ENCODE measurements at places on chromosomes 16 and 17. TPM values are rescaled to one million over a fixed set of nuclear protein-coding genes. Genes with fewer than 3 reads are reported as not detected.

Gene CA5A
- total RNA-seq = not detected

Gene LMF1
- total RNA-seq = 18.1 TPM

Gene TBC1D26
- total RNA-seq = 0.20 TPM

Gene TERB1
- total RNA-seq = 0.10 TPM

DNA sequence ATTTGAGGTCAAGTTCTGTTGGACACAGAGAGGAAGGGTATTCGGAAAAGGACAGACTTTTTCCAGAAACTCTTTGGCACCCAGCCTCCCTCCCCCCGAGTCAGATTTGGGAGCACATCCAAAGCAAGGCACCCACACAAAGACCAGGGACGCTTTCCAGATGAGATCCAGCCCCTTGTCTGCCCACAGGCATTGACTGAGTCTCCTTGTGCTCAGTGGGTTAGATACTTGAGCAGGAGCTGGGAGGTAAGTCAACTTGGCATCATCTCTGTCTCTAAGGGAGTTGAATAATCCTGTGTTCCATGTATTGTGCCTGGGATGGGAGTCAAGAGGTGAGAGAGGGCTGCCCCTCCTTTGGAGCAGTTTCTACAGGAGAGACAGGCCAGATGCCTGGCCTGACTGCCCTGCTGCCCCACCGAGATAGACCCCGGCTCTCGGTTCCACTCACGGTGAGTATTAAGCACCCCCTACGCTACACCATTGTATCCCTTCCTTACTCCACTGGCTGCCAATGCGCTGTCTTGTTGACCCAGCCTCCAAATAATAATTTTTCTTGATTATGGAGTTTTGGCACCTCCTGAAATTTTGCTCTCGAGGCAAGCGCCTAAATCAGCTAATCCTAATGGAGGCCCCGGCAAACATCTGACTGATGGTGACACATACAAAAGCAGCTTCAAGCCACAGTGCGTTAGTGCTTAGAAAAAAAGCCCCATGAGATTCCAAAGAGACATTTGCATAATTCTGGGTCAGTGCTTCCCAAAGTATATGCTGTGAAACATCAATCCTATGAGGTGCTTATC lies 29.6 kb upstream of the MAP3K14 start:
- no peak for DNase-seq

DNA sequence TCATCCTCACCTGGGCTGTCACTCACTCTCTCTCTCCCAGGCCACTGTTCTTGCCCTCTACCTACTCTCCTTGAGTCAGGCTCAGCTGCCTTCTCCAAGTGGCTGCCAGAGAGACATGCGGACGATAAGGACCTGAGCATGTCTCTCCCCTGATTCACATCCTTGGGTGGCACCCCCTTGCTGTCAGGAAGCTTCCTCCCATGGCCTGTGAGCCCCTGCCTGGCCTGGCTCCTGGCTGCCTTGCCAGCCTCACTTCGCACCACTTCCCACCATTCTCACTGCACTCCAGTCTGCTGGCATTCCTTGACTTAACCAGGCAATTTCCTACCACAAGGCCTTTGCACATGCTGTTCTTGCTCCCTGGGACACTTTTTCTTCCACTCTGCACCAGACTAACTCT lies 2.7 kb upstream of the ALDH3A1 start:
- DNase-seq = no peak

DNA sequence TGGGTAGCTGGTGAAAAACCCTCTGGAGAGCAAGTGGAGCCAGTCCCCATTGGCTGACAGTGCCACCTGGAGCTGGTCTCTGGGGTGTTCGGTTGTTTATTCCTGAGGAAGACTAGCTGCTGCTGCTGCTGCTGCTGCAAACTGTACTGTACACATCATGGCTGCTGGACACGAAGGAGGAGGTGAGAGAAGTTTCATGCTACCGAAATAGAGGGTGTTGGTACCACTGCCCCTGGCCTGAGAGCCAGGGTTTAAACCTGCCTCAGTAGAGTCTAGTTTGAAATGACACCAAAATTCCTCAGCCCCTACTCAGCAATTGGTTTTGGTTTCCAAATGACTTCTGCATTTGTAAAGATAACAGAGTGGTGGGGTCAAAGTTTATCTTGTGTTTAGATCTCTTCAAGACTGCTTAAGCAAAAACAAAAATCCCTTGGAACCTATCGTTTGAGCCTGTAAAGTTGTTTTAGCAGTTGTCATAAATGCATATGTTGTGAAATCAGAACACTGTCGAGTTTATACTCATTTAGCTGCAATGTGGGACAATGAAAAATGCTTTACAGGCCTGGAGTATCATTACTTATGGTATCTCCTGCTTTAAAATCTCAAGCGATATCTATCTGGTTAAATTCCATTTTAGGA lies 40.8 kb downstream of the CYB5B start:
- no peak for DNase-seq

DNA sequence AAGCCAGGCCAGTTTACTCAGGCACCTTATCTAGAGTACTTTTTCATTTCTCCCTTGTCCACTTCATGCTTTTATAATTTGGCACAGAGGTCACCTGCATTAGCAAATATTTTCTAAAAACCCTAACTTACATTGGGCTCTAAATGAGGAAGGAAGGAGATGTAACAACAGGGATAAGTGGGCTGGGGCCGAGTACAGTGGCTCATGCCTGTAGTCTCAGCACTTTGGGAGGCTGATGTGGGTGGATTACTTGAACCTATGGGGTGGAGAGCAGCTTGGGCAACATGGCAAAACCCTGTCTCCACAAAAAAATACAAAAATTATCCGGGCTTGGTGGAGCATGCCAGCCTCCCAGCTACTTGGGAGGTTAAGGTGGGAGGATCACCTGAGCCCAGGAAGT lies 55.9 kb downstream of the TMEM100 start:
- DNase-seq = no peak

GRCh38 chr16:14148016-14148415 lies 76.9 kb downstream of the MRTFB start:
- DNase-seq = no peak

- DNase-seq = no peak
These were observed 28.2 kb upstream of the CACNG1 start for GRCh38 chr17:67016039-67016762.

DNA sequence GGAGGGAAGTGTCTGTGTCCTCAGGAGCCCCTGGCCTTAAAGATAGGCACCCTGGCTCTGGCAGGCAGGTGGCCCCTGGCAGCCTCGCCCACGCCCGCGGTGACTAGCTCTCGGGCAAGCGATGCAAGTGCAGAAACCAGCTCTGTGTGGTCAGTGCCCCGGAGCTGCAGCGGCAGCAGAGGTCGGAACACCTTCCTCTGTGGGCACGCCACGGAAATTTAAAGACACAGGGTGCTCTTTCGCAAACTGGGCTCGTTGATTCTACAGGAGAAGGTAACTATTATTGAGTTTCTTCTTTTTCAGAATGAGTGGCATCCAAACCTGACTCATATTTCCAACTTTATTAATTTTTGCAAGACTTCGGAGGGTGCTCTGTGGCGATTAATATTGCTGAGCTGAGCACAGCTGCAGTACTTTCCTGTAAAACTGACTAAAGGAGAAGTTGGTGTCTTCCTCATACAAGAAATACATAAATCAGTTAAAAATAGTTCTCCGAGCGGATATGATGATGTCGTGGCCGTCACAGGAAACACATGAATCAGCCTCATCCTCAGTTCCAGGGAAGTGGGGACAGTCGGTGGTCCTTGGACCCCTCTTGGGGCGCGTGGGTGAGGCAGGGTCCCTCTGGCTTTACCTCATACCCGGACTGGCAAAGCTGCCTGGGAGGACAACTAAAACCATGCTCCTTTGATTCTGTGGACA lies 120.2 kb downstream of the METRNL start:
- no peak for DNase-seq

DNA sequence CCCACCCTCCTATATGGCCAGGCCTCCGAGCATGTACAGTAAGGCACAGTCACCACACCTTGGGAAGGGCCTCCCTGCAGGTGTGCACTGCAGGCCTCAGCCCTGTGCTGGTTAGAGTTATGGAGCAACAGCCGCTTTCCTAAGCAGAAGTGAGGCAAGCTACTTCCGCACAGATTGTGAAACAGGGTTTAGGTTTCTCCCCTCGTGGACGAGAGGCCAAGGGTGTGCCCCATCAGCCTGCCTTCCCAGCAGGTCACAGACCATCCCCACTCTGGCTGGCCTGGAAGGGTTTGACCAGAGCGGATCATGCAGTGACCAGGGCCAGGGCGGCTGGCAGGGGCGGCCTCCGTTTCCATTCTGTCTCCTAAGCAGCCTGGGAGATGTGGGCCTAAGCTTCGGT lies 4.7 kb downstream of the MSRB1 start:
- DNase-seq = no peak

GRCh38 chr17:40560592-40561293 lies 4.5 kb downstream of the CCR7 start:
- no peak for DNase-seq

DNA sequence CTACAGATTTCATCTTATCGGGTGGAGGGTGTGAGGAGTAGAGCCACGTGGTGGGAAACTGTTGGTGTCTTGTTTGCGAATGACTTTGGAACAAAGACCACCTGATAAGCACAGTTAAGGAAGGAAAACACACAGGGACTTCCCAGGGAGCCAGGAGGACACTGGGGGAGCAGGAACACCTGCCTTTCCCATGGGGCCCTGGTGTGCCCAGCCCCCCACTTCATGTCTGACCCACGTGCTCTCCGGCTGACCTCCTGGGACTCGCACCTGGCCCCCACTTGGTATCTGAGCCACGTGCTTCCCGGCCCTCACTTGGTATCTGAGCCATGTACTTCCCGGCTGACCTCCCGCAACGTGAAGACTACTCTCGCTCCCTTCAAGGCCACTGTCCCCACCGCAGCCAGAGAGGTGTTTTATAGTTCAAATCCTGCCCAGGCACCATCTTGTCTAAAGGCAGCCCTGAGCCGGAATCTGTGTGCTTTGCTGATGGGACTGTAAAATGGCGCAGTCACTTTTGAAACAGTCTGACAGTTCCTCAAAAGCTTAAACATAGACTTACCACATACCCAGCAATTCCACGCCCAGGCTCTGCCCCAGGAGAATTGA lies 5.4 kb upstream of the CSNK1D start:
- no peak for DNase-seq

- DNase-seq = no peak
These were observed 29.0 kb downstream of the PSMD7 start for GRCh38 chr16:74325641-74326040.

DNA sequence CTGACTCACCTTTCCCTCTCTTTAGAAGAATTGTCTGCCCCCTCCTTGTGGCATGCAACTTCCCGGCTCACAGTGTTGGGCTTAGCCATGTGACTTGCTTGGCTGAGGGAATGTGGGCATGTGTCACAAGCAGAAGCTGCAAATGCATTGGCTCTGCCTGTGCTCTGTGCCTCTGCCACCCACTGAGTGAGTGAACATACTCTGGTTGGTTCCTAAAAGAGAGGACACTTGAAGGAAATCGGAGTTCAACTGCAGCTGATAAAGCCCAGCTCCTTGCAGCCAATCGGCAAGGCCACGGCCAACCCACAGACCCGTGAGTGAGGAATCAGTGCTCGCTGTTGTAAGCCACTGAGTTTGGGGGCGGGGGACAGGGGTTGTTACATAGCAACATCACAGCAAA lies 10.9 kb upstream of the GINS2 start:
- peak; percentile 85 for DNase-seq

GRCh38 chr17:40935624-40936023 lies 1.8 kb downstream of the KRT23 start:
- no peak for DNase-seq

- DNase-seq = peak; percentile 67
These were observed 25.8 kb downstream of the LITAF start for GRCh38 chr16:11560701-11561453.

DNA sequence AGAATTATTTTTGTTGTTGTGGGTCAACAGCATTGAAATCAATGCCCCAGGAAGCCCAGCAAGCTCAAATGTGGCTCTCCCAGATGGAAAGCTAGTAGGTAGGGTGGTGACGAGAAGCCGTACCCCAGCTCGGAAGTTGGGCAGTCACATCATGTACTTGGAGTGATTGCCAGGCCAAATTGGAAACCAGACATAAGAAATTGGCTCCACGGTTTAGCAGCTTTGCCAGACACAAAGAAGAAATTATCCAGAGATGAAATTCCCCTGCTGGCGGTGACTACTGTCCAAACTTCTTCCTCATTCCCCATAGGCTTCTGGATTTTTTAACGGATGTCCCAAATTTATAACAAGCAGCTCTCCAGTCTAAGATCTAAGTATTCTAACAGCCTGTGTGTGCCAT lies 95.9 kb downstream of the OR1D5 start:
- no peak for DNase-seq

DNA sequence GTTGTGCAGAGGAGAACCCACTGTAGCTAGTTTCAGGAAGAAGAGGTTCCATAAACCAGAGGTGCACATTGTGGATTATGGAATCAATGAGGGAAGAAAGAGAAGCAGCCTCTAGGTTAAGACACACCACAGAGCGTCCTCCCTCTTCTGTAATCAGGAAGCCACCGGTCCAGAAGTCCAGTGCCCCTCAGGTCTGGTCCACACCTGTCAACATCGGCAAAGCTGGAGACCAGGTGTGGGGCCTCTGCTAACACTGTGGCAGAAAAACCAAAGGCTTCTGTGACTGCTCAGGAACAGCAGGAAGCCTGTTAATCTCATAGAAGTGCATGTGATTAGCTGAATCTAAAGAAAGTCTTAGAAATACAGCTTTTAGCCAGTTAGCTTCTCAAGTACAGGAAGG lies 23.3 kb downstream of the LIMD2 start:
- DNase-seq = no peak

GRCh38 chr17:44547625-44548267 lies 9.5 kb upstream of the FZD2 start:
- peak; percentile 29 for DNase-seq

DNA sequence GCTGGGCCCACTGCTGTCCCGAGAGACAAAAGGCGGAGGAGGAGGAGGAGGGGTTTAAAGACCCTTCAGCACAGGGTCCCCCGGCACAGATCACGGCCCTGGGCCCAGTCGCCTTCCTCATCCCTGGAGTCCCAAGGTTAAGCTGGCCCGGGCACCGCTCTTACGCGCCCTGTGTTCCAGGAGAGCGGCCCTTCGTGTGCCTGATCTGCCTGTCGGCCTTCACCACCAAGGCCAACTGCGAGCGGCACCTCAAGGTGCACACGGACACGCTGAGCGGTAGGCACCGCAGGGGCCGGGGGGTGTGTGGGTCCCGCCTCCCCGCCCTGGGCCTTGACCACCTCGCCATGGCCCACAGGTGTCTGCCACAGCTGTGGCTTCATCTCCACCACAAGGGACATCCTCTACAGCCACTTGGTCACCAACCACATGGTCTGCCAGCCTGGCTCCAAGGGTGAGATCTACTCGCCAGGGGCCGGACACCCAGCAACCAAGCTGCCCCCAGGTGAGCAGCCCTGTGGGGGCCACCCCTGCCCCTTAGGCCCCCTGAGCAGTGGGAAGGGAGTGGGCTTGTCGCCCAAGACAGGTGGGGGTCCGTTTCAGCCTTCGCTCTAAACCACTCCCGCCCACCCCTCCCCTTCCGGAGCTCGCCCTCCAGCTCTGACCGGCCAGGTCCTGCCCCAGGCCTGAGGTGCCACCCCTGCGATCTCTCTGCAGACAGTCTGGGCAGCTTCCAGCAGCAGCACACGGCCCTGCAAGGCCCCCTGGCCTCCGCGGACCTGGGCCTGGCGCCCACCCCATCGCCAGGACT lies 37.6 kb upstream of the ZC3H18 start:
- no peak for DNase-seq

DNA sequence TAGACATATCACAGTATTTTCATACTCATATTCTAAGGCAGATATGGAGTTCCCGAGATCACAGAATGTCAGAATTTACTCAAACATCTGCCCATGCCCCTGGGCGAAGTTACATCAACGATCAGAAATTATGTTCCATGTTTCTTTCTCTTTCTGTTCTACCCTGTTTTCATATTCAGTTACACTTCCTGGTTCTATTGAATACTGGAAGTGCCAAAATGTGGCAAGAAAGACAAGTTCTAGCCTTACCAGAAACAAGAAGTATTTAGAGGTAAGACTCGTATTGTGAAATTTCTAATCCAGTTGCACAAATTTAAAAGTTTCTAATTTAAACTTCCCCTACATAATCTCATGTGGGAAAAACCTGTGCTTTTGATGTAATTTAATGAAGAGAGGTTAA lies 36.1 kb downstream of the KCNJ2 start:
- DNase-seq = no peak
